ELF-1 (cell line): ENCODE measurements at places on chromosomes 1 and 21.

DNA sequence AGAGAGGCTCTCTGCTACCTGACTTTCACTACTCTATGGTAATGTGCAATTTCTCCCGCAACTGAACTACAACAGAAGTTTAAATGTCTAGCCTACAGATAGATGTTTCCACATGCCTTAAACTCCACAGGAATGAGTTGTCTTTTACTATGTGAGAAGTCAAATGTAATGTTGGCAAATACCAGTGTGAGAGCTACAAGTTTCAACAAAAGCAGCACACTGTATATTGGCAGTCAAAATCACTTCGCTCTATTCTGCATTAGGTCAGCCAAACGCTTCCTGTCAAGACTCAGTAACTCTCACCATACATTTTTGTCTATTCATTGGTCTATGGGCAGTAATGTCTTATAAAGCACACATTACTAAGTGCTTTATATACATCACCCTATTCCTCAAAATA, 41.9 kb downstream of the LUZP1 start:
- DNase-seq = no peak

DNA sequence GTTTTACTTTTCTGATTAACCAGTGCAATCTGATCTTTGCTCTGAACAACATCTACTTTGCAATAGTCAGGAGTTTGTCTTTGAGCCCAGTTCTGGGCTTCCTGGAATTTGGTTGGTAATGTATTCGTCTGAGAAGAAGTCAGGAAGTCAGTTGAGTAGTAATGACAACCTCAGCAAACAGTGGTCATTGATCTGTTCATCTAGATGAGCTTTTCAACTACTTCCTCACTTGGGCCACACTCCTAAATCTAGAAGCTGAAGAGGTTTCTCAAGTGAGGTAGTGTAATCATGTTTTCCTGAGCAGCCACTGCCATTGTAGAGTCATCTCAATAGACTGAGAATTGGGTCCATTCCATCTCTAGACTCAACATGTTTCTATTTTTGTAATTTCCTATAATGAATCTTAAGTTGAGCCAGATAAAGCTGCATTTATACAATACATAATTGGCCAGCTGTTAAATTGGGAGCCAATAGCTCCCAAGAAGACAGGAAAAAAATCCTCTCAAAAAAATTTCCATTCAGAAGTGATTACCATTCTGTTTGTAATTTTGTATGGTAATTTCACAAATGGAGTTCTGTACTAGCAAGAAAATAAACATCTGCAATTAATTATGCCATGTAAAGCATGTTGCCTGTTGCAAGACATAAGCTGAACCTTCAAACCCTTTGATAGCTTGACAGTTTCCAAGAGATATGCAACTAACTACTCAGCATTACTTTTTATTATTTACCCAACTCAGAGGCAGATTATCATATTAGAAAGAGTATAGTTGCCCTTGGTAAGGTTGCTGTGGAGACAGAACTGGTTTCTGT, 49.6 kb downstream of the WDR64 start:
- no peak for DNase-seq

- DNase-seq = peak; percentile 80
Observed at GRCh38 chr1:1122078-1122811, 6.4 kb upstream of the C1orf159 start.

GRCh38 chr1:166470014-166470413, 303.2 kb upstream of the FAM78B start:
- DNase-seq = no peak

GRCh38 chr1:162902416-162902815, 41.4 kb upstream of the CCDC190 start:
- DNase-seq = no peak

DNA sequence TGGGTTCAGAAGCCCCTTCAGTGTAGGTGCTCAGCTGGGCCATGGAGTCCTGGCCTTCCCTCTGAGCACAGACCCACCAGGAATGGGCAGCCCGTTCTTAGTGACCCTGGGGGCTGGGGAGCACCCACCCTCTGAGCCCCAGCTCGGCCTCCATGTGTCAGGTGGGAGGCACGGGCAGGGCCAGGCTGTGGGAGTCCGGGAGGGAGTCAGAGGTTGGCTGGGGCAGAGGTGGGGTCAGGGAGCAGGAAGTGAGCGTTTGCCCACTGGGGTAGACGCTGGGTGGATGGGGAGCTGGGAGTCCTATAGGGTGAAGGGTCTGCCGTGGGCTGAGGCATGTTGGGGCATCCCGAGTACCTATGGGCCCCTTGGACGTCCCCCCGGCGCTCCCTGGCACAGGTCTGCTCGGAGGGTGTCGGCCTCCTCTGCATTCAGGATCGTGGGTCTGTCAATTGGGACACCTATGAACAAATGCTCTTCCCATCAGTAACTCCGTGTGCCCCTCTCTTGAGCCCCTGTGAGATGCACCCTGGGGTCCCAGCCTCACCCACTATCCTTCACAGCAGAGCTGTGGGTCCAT, 30.5 kb downstream of the COL18A1 start:
- DNase-seq = no peak

- DNase-seq = no peak
Observed at GRCh38 chr1:219568733-219569132, 44.2 kb downstream of the ZC3H11B start.

DNA sequence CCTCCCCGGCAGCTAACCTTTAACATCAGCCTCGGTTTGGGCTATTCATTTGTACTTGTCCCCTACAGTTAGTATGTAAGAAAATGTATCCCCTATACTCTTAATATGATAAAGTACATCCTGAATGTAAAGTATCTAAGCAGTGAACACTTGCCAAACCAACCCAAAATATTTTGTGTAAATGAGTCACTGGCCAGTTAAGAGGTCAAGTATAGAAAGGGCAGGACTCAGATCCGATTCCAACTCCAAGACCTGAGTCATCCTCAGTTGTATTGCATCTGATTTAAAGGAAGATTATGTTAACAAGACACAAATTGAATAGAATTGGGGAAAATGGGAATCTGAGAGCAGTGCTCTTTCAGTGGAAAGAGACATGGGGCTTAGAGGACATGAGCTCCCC, 84.4 kb downstream of the CD58 start:
- DNase-seq = no peak

DNA sequence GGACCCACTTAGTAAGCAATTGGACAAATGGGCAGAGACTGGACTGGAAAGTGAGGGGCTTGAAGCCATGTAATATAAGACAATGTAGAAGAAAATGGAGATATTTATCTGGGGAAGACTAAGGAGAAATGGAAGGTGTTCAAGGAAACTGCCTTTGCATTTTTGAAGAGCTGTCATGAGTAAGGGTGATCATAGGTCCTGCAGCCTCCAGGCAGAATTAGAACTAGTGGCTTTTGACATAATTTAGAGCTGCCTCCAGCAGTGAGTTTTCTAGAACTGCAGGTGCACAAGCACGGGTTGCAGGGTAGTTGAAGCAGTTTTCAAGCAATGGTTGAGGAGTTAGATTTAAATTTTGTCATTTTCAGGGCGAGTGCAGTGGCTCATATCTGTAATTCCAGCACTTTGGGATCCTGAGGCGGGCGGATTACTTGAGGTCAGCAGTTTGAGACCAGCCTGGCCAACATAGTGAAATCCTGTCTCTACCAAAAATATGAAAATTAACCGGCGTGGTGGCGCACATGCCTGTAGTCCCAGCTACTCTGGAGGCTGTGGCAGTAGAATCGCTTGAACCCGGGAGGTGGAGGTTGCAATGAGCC, 3.7 kb upstream of the CDC14A start:
- no peak for DNase-seq

DNA sequence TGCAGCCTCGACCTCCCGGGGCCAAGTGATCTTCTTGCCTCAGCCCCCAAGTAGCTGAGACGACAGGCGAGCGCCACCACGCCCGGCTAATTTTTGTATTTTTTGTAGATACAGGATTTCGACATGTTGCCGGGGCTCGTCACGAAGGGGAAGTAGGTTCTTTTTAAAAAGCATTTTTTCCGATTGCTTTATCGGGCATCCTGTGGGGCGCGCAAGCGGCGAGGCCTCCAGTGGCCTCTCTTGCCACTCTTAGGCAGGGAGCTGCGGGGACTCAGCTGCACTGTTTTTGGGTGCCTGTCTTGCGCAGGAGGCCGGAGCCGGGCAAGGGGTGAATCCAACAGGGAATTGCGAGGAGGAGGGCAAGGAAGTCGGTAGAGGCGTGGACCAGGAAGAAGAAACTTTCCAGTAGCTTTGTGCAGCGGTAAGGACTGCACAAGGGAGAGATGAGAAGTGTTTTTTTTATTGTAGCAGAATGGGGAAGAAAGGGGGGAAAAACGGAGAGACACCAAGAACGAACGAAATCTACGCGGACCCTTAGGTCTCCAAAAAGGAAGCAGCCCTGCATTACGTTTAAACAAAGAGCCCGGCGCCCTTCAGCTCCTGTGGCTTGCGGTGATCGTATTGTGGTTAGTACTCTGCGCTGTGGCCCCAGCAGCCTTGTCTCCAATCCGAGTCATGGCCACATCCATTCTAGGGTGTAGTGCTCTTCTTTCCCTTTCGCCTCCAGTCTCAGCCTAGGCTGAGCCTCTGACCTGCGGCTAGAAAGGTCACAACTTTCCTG, 164.8 kb downstream of the PPIAL4G start:
- DNase-seq = peak; percentile 45

GRCh38 chr1:10549904-10550664, 75.3 kb downstream of the PEX14 start:
- DNase-seq = no peak

DNA sequence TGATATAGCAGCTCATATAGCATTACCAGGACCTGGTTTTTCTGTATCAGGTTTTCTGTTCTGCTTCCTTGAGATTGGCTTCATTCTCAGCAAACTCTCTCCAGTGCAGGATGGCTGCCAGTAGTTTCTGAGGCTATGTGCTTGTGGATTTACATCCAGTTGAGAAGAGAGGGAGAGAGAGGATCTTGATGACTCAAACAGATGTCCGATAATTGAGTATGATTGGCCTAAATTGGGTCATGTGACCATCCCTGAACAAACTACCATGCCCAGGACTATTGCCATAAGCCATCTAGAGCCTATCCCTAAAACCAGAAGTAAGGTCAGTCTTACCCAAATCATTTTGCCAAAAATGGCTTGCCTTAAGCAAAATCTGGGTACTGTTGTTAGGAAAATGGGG, 18.1 kb upstream of the PSMA5 start:
- no peak for DNase-seq

GRCh38 chr1:31902510-31902860, 35.7 kb downstream of the PTP4A2 start:
- DNase-seq = no peak

DNA sequence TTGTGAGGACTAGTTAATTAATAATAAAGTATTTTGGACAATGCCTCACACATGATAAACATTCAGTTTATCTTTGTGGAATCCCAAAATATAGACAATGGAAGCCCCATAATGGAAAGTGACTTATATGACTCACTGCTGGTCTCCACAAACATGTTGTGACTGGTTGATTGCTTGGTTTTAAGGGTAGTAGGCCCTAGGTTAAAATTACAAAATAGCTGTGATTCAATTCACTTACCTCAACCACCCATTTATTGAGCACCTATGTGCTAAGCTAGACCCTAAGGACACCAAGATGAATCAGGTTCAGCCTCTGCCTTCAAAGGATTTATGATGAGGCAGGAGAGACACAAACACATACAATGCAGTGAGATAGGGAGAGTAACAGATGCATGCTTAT, 42.4 kb downstream of the KANK4 start:
- no peak for DNase-seq

- DNase-seq = no peak
Observed at GRCh38 chr1:224377676-224378006, 21.0 kb downstream of the CNIH4 start.

GRCh38 chr1:56185493-56185892, 393.9 kb downstream of the PLPP3 start:
- no peak for DNase-seq

DNA sequence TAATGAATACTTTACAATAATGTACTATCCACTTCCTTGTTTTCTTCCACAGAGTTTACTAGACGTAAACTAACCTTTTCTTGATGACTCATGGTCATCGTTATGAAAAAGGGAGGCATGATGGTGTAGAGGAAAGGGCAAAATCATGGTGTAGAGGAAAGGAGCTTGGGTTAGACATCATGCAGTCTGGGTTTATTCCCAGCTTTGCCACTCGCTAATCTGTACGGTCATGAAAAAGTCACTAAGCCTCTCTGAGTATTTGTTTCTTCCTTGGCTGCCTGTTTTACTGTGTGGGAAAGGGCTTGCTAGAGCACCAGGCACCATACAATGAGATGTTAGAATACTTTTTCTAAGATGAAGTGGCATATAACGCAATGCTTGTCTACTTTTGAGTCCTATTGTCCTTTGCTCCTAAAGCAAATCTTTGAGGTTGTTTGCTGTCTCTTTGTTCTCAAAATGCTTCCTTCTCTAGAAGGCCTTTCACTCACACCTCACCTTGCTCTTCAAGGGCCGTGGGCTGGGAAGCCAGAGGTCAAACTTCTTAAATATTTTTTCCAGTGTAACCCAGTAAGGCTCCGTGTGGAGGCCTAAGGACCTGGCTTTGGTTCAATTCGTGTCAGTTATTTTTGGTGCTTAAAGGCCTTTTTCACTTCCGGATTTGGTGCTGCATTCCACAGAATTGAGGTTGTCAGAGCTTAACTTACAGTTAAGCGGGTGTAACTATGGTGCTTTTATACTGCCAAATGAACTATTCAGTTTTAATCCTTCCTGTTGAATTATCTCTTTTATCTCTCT, 9.9 kb upstream of the ETV3 start:
- no peak for DNase-seq

DNA sequence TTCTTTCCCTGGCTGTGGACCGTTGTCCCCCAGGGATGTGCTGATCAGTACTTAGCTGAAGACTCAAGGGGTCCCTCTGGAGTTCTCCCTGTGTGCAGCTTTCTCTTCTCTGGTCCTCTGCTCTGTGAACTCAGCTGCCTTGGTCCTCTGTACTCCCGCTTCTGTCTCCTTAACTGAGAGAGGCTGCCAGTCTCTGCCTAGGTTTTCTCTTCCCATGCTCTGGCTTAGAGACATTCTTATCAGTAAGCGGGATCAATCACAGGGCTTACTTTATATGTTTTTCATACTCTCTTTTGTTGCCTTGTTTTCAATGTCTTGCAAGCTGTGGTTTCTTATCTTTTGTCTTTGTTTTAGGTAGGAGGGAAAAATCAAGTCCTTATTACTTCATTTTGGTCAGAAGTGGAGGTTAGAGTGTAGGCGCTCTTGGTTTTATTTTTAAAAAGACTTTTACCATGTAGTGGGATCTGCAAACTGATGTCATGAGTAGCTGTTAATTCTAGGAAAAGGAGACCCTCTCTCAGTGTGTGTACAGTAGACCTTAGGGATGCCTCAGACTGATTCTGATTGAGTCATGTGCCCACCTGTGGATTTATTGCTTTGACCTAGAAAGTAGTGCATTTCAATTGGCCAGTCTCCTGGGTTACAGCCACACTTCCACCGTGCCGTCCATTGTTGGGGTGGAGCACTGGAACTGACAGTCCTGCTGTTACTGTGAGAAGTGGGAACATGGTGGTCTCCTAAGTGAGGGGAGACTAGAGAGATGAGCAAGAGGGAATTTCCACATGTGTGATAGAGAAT, 46.6 kb downstream of the TTC3 start:
- DNase-seq = peak; percentile 23

DNA sequence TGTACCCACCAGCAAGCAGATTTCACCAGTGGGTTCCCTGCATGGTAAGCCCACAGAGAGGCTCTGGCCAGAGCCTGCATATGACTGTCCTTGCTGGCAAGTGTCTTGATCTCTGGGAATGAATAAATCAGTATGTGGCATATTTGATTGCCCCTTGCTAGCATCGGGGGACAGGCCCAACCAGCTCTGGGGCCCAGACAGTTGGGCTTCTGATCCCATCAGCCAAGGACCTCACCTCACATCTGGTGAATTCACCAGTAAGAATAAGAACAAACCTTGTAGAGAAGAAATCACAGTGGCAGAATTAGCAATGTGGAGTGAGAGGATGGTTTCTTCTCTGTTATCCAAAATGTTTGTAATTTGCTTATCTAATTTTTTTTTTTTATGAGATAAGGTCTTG, 15.9 kb downstream of the SLC1A7 start:
- DNase-seq = no peak

- no peak for DNase-seq
Observed at GRCh38 chr21:36727866-36728265, 29.0 kb downstream of the SIM2 start.
